ENCODE measurements at places on chromosomes 16 and 17. TPM values are rescaled to one million over a fixed set of nuclear protein-coding genes. Genes with fewer than 3 reads are reported as not detected.

Gene PTX4
- total RNA-seq, result 0.19 TPM

Gene USP22
- 263 TPM for total RNA-seq

Gene TBC1D28
- total RNA-seq, result not detected

Gene MPP2
- 2.9 TPM for total RNA-seq

Gene OR3A2
- not detected for total RNA-seq

Gene STAC2
- total RNA-seq, result under 0.01 TPM

Gene LIMD2
- 6.2 TPM for total RNA-seq

Gene SOCS1
- 1.7 TPM for total RNA-seq

Gene COG7
- total RNA-seq, result 14.8 TPM

Gene ITGAX
- under 0.01 TPM for total RNA-seq

Gene SOST
- 20.0 TPM for total RNA-seq

Gene NDEL1
- total RNA-seq, result 57.3 TPM

Gene ABCA6
- 17.1 TPM for total RNA-seq

Gene KDM6B
- 68.6 TPM for total RNA-seq

Gene PPY
- not detected for total RNA-seq

Gene CENPV
- total RNA-seq, result 15.2 TPM

Gene BCAR1
- 48.5 TPM for total RNA-seq

Gene GINS3
- total RNA-seq, result 1.4 TPM

Gene SGCA
- 23.7 TPM for total RNA-seq

Gene KIF19
- total RNA-seq, result not detected

Gene TRAF7
- 33.8 TPM for total RNA-seq

Gene LUC7L
- total RNA-seq, result 37.4 TPM

Gene NOL3
- total RNA-seq, result 11.1 TPM

Gene RMI2
- 4.5 TPM for total RNA-seq

Gene DNAI2
- total RNA-seq, result not detected

Gene SNX11
- 11.0 TPM for total RNA-seq

Gene CYGB
- total RNA-seq, result 25.1 TPM

Gene ZNHIT3
- total RNA-seq, result 20.9 TPM

Gene SDR42E2
- total RNA-seq, result not detected

Gene FASN
- 27.3 TPM for total RNA-seq

Gene ATP1B2
- not detected for total RNA-seq

Gene ASIC2
- total RNA-seq, result not detected

Gene CIAO2B
- total RNA-seq, result 166 TPM

Gene TEDC2
- 1.7 TPM for total RNA-seq

Gene PDPR
- total RNA-seq, result 11.6 TPM

Gene OR1A1
- total RNA-seq, result not detected

Gene ST6GALNAC2
- 0.96 TPM for total RNA-seq

Gene ZNF207
- total RNA-seq, result 76.7 TPM

Gene CMTM1
- total RNA-seq, result 2.5 TPM

Gene OTOP3
- total RNA-seq, result not detected

Gene KRTAP1-5
- total RNA-seq, result 1.9 TPM

Gene STX1B
- 0.19 TPM for total RNA-seq

Gene FAM117A
- total RNA-seq, result 3.4 TPM

Gene NAGS
- 0.96 TPM for total RNA-seq

Gene CDH3
- 0.38 TPM for total RNA-seq

Gene MARCHF10
- under 0.01 TPM for total RNA-seq

Gene FBXW10
- 0.28 TPM for total RNA-seq

Gene MXRA7
- 267 TPM for total RNA-seq

Gene ACAP1
- 0.56 TPM for total RNA-seq

Gene HS3ST3B1
- total RNA-seq, result 12.1 TPM

Gene NPIPB9
- 0.96 TPM for total RNA-seq
